ENCODE measurements at places on chromosomes 4 and X. TPM values are rescaled to one million over a fixed set of nuclear protein-coding genes. Genes with fewer than 3 reads are reported as not detected.

- DNase-seq = no peak
Observed at GRCh38 chrX:125439194-125439849, 119.7 kb downstream of the TEX13C start.

- DNase-seq = no peak
Observed at GRCh38 chrX:36241397-36241796, 321.9 kb downstream of the CFAP47 start.

- DNase-seq = no peak
Observed at GRCh38 chr4:57911203-57911602, 801.0 kb upstream of the IGFBP7 start.

GRCh38 chr4:96675416-96675815 lies 835.5 kb downstream of the PDHA2 start:
- no peak for DNase-seq

DNA sequence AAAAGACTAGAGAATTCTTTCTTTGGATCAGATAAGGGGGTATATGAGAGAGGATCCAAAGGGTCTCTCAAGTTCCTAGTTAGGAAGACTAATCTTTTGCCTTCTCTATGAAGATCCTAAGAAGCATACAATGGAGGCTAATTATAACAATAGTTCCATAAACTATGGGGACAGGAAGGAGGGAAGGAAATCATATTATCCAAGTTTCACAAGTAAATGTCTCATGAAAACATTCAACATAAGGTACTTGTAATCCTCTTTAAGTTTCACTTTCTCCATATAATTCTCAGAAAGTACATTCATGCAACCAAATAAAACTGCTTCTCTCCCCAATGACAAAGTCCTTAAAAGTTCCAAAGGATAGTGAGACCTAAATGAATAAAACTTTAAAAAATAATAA lies 27.1 kb downstream of the STX18 start:
- no peak for DNase-seq

F8A2 gene
- not detected for total RNA-seq

OTUD6A gene
- total RNA-seq = not detected

FRG2 gene
- total RNA-seq = not detected

DNA sequence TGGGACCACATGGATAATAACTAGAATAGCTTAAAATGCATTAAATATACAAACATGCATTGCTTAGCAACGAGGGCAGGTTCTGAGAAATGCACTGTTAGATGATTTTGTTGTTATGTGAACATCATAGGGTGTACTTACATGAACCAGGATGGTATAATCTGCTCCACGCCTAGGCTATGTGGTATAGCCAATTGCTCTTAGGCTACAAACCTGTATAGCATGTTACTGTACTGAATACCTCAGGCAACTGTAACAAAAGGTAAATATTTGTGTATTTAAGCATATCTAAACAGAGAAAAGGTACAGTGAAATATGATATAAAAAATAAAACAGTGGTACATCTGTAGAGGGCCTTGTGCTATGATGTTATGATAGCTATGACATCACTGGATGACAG lies 169.2 kb upstream of the IL15 start:
- DNase-seq = no peak

NOX1 gene
- total RNA-seq = not detected

Data from HFFc6 (cell line).